ENCODE measurements at places on chromosomes 4 and X.

- DNase-seq, result no peak
Observed at GRCh38 chr4:82903737-82904136, 3.2 kb downstream of the THAP9 start.

DNA sequence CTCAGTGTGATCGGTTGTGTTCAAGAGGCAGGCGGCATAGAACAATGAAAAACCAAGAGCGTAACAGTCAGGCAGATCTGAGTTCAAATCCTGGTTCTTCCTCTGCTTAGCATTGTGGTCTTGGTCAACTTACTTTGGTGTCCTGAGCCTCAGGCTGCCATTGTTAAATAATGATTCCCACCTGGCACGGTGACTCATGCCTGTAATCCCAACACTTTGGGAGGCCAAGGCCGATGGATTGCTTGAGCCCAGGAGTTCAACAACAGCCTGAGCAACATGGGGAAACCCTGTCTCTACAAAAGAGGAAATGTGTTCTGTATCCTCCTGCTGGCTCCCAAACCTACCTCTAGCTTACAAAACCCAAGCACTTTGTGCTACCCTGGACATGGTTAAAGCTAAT lies 129.0 kb upstream of the STX18 start:
- no peak for DNase-seq

DNA sequence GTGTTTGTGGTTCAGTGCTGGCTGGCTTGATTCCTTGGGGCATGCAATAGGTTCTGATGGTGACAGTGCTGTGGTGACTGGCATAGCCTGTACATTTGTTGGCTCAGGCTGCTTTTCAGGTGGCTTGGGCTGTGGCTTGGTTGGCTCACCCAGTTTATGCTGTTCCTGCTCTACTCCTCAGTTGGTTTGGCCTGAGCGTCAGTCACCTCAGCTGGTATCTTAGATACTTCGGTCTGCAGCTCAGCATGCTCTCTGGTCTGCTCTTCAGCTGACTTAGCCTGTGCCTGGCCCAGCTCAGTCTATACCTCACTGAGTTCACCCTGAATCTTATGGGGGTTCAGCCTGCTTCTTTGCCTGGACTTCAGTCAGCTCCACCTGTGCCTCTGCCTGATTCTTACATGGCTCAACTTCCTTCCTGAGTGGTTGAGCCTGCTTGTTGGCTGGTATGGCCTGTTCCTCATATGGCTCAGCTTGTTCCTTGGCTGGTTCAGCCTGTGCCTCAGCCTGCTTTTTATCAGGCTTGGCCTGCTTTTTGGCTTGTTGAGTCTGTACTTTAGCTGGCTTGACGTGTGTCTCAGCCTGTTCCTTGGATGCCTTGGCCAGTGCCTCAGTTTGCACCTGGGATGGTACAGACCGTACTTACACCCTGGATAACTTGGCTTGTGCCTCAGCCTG lies 170.6 kb downstream of the MSN start:
- DNase-seq, result no peak

- no peak for DNase-seq
Observed at GRCh38 chrX:84737471-84737871, 235.2 kb upstream of the HDX start.

DNA sequence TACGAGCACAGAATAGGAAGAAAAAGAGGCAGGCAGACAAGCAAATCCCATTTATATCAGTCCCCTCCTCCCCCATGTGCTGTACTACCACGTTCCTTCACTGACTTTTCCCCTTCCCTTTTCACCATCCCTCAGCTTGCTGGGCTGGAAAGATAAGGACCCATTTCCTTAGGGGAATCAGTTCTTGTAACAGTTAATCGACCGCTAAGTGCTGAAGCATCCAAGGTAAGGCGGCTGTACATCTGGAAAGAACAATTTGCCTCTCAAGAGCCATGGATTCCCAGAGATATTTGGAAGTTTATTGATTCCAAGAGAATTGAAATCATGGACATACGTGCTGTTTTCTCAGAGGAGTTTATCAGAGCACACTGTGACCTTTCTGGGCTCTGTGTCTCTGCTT lies 1688.0 kb downstream of the STIM2 start:
- DNase-seq, result no peak

DNA sequence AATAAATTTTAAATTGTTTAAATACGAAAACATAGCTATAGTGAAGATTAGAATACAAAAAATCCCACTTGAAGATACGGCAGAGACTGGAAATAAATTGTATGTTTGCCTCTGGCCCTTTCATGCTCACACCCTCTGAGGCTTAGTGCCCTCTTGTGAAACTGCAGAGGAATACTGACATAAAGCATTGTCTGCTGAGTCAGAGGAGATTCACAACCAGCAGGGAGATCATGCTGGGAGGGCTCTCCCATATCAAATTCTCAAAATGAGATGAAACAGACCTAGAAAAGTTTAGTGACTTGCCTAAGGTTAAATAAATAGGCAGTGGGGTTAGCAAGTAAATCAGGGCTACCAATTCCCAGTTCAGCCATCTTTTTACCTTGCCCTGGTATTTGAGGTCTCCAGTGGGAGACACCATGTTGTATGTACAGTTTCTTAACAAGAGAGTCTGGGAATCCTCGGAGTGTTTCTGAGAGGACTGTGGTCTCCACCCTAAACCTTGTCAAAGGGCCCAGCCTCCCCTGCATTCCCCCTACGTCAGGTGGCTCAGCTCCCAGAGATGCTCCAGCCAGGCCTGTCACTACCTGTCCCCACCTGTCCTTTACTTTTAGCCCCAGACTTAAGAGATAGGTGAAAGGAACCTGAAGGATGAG lies 581.4 kb upstream of the DIPK2B start:
- DNase-seq, result no peak

GRCh38 chrX:21865436-21865835 lies 9.6 kb downstream of the YY2 start:
- no peak for DNase-seq
